ENCODE measurements at places on chromosomes 11 and 22. TPM values are rescaled to one million over a fixed set of nuclear protein-coding genes. Genes with fewer than 3 reads are reported as not detected.

Gene BTG4
- total RNA-seq, result not detected

Gene HDHD5
- total RNA-seq, result 28.7 TPM

Gene RIC3
- 44.5 TPM for total RNA-seq

- DNase-seq, result peak; percentile 96
These were observed 33.0 kb upstream of the APOBEC3A start for GRCh38 chr22:38924347-38924952.

GRCh38 chr11:66967670-66968425 lies 7.3 kb upstream of the C11orf86 start:
- no peak for DNase-seq

DNA sequence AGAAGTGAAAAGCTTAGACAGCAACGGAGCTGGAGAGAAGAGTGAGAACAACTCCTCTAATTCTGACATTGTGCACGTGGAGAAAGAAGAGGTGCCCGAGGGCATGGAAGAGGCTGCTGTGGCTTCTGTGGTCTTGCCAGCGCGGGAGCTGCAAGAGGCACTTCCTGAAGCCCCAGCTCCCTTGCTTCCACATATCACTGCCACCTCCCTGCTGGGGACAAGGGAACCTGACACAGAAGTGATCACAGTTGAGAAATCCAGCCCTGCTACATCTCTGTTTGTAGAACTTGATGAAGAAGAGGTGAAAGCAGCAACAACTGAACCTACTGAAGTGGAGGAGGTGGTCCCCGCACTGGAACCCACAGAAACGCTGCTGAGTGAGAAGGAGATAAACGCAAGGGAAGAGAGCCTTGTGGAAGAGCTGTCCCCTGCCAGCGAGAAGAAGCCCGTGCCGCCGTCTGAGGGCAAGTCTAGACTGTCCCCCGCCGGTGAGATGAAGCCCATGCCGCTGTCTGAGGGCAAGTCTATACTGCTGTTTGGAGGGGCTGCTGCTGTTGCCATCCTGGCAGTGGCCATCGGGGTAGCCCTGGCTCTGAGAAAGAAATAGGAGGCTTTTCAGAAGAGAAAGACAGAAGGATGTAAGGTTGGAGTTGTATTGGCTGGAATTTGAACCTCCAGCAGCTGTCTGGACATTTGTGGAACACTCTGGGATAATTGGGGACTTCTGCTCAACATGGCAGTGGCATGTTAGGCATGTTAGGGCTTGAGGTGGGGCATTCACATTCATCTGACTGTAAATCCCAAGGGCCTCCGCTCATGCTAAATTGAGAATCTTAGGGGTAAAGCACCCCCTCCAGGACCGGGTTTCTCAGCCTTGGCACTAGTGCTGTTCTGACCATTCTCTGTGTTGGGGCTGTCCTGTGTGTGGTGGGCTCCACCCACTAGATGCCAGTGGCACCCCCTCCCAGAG lies 47.1 kb downstream of the BID start:
- DNase-seq, result no peak

- no peak for DNase-seq
These were observed 24.5 kb downstream of the RTL6 start for GRCh38 chr22:44473580-44473979.

DNA sequence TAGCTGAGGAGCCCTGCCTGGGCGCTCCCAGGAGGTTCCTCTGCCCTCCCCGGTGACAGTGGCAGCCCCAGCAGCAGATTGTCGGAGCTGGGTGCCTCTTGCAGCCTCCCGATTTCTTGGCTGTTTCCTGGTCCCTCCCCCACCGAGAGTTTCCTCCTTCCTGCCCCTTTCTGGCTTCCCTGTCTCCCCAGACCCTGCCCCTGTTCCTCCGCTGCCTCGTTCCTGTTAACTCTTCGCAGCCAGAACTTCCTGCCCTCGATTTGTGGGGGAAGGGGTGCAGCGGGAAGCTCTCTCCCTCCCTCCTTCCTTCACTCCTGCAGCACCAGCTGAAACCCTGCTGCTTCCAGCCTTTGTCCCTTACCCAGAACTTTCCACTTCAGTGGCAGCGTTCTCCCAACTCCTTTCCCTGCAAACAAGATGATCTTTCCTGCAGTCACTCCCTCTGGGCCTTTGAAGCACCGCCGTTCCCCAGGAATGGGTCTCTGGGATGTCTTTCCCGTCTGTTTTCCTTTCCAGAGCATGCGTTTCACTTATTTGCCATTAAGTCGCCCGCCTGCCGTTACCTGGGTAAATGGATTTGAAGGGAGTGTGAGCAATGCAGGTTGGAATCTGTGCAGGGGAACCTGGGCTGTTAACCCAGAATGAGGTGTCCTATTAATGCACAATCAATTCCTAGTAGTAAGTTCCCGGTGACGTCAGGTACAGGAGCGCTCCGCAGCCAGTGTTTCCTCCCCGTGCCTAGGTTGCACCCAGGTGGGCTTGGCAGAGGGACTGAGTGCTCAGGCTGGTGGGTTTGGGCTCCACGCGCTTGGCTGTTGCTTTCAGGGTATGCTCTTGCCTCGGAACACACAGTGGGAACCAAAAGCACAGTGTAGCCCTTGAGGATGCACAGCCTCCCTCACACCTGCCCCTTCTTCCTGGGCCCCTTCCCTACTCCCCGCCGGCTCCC lies 4.3 kb downstream of the GRK2 start:
- DNase-seq, result peak; percentile 50

DNA sequence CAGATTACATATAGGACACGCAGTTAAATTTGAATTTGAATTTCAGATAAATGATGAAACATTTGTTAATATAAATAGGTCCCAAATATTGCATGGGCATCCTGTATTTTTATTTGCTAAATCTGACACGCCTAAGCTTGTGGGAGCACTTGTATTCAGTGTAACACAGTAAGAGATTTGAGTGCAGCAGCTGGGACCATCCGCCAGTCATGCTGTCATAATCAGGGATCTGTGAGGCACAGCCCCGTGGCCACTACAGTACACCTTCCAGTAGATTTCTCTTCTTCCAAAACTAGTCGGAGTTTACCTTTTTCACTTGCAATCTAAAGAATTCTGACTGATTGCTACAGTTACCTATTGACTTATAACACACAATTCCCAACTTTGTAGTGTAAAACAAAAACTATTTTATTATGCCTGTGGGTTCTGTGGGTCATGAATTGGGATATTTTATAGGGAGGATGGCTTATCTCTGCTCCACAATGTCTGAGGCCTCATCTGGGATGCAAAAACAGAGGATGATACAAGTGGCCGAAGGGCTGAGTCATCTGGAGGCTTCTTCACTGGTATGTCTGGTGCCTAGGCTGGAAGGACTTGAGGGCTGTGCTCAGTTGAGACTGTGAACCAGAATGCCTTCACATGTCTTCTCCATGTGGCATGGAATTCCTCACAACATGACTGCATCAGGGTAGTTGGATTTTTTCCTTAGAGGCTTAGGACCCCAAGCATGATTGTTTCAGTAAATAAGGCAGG lies 74.1 kb downstream of the PRSS23 start:
- no peak for DNase-seq

Gene GLB1L2
- total RNA-seq, result 10.9 TPM

DNA sequence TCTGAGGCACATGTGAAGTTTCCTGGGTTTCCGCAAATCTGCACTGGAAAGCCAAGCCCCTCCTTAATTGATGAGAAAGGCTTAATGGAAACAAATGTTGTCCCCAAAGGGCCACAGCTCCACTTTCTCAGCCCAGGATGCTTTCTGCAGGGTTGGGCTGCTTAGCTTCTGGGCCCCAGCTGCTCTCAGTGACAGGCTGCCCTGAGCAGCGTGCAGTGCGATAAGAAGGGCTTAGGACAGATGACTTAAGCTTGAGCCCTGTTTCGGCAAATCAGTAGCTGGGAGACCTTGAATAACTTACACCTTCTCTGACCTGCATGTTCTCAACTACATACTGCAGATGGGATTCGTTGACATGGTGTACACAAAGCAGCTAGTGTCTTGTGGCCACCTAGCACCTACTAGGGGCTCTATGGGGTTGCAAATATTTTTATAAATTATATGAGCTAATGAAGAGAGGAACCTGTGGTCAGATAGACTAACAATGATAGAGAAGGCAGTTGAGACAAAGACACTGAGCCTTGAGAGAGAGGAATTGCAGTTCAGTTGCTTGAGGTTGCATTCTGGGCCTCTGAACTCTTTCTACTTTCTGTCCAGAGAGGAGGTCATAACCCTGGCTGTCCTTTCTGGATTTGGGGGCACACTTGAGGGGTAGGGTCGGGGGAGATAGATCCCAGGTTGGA lies 11.5 kb downstream of the STX3 start:
- peak; percentile 37 for DNase-seq

Gene SEPTIN5
- 15.2 TPM for total RNA-seq

DNA sequence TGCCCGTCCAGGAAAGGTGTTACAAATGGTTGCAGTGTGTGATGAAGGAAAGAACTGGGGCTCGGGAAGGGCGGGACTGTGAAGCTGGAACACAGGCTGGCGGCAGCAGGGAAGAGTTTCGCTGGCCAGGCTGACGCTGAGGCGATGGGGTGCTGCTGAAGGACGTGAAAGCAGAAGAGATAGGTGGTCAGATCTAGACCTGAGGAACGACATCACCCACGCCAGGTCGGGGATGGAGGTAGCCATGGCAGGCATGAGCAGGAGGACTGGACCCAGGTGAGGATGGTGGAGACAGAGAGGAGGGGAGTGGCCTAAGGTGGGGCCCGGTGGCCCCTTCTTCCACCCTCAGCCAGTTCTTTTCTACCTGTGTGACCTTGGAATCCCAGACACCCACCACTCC lies 9.1 kb downstream of the CDC42EP2 start:
- no peak for DNase-seq

- peak; percentile 87 for DNase-seq
These were observed at the start of gene SWAP70 for GRCh38 chr11:9663699-9664275. Gene SWAP70 (plus strand): TSS chr11:9664077. CDS start chr11:9664180, 103 bp downstream.

DNA sequence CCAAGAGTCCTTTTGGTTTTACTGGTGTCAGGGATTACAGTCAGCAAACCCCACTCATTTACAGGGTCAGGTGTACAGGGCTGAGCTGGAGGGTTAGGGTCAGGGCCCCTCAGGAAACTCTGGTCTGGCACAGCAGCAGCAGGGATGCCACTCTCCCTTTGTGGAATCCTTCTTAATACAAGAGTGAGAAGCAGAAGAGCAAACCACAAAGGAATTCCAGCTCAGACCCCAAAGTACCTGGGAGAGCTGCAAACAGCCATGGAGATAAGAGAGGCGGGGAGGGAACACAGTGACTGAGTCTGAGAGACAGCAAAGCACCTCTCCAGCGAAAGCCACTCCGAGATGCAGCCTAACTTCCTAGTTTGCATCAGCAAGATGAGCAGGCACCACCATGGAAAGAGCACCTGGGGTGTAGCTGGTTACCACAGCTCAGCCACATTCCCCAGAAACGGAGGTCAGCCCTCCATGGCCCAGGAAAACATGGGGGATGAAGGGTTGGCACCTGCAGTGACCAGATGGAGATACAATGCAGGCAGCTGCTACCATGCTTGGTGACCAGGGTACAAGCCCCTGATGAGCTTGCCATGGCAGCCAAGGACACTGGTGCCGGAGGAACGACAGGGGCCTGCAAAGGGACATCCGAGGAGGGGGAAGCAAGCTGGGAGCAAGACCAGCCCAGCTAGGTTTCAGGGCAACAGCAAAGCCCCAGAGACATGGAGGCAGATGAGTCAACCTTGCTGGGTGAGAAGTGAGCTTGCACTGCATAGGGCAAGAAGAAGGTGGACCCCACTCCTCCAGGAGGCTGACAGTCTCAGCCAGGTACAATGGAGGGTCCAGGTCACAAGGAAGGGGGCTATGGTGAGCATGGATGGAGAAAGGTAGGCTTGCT lies 3.9 kb downstream of the BET1L start:
- no peak for DNase-seq

DNA sequence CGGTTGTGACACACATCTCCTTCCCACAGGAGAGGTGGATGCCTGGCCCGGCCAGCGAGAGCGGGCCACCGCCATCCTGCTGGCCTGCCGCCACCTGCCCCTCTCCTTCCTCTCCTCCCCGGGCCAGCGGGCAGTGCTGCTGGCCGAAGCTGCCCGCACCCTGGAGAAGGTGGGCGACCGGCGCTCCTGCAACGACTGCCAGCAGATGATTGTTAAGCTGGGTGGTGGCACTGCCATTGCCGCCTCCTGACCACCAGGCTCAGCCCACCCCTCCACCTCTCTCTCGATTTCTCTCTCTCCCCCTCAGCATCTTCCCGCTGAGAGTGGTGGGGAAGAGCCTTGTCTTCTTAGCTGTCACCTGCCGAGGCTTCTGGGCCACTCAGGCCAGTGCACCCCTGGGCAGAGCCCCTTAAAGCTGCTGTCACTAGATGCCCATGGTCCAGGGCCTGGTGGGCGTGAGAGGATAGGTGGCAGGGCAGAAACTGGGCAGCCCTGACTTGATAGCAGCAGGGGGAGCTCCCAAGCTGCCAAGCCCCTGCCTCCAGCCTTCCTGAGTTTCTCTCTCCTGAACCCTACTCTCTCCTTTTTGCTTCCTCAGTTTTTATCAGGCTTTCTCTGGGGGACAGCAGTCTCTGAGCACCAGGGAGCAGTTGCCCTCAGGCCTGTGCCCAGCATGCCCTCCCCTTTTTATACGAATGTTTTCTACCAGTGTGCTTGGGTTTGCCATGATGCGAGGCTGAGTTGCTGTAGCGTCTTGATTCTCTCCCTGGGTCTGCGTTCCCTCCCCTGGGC lies 9.3 kb downstream of the SHISA8 start:
- no peak for DNase-seq

DNA sequence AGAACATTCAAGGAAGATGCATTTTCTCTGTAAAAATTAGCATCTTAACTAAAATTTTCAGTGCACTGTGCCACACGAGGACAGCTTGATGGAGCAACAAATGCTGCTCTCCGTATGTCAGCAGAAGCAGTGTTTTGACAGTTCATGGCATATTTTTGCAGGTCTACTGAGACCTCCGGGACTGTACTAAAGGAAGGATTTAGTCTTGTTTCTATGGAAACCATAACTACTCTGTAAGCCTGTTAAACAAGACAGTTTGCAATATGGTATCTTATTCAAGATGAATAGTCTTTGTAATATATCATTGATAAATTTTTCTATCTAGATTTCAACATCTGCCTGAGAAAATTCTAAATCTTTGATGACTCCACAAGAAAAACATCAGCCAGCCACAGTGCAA lies 184.0 kb upstream of the GUCY1A2 start:
- DNase-seq, result no peak

DNA sequence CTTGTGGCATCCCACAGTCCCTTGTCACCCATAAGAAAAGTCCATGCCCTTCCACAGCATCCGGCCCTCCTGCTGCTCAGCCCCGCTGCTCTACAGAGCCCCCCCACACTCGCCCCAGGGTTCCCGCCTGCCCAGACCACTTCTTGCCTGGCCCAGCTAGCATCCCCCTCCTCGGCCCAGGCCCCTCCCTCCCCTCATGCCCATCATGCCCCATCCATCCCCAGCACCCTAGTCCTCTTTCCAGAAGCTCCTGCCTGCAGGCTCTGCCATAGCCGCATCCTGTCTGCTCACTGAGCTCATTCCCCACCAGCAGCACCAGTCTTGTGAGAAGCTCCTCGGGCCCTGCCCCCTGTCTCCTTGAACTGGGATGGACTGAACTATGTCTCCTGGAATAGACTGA lies 54.4 kb downstream of the LINC01488 start:
- no peak for DNase-seq

Gene DKK3
- total RNA-seq, result 25.9 TPM
